CD4-positive, alpha-beta T cell treated with Interleukin-10 for 1 hour (primary cell): ENCODE measurements at places on chromosomes 12 and 14.

GRCh38 chr14:54440873-54441868 lies at the start of gene CNIH1:
Gene CNIH1, minus strand, starts transcription at chr14:54441374. Its CDS starts 47 bp downstream, at chr14:54441327.
- DNase-seq, result peak; percentile 93

GRCh38 chr14:91511043-91511383 lies 903 bp upstream of the PPP4R3A start:
- no peak for DNase-seq

DNA sequence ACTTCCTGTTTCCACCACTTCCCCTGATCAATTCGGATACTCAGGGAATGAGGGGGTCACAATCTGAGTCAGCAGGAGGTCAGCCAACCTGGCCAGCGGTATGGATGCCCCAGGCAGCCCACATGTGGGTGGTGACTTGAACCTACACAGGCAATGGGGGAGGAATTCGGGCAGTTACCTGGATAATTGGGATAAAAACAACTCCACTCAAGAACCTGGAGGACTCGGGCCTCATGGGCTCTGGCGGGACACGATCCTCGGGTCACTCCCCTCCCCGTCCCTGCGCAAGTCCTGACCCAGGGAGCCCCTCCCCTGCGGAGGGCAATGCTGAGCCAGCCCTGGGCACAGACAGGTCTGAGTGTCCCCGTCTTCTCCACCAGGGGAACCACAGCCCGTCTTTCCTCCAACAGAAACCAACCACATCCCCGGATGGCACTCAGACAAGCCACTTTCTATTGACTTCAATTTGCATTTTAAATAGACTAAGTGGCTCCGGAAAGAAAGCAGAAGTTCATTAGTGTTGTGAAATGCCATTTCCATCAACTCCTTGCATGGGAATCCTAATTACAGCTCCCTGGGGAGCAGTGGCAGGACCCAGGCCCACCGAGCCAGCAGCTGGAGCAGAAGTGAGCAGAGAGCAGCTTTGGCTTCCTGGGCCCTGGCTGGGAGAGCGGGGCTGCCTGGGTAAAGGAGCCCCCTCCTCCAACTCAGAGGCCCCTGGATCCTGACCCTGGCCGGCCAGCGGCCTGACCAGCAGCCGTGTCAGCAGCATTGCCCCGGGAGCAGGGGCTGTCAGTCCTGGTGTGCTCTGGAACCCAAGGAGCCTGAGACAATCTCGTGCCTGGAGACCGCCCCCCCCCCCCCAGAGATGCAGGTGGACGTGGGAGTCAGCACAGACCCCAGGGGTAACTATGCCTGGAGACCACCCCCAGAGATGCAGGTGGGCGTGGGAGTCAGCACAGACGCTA lies 374.1 kb downstream of the ADGRD1 start:
- no peak for DNase-seq

- DNase-seq, result no peak
Measured at GRCh38 chr14:60845523-60845922, 111.0 kb downstream of the MNAT1 start.

GRCh38 chr12:80219345-80219744 lies 120.0 kb downstream of the OTOGL start:
- no peak for DNase-seq

DNA sequence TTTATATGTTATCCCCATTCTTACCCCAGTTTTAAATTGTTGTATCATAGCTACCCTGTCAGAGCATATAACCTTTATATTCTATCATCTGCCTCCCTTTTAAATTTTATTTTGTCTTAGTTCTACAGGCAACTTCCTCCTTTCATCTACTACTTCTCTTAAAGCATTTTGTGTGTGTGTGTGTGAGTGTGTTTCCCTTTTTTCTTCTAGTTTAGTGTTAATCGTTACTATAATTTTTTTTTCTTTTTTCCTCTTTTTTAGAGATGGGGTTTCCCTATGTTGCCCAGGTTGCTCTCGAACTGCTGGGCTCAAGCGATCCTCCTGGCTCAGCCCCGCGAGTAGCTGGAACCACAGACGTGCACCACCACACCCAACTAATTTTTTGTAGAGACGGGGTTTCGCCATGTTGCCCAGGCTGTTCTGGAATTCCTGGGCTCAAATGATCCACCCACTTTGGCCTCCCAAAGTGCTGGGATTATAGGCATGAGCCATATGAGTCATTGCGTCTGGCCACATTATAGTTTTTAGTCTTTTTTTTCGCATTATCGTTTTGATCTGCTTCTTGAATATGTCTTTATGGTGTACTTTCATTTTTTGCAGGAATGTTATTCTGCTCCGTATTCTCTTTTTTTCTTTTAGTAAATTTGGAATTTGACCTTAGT lies 33.1 kb upstream of the FBXO34 start:
- DNase-seq, result no peak

GRCh38 chr14:26729851-26730250 lies 132.0 kb upstream of the NOVA1 start:
- no peak for DNase-seq

- DNase-seq, result no peak
Measured at GRCh38 chr12:121797937-121798786, 4.7 kb upstream of the RHOF start.

GRCh38 chr12:43210485-43211192 lies 341.4 kb downstream of the ADAMTS20 start:
- DNase-seq, result no peak

GRCh38 chr14:21087294-21088091 lies 11.0 kb downstream of the ZNF219 start:
- peak; percentile 95 for DNase-seq

- no peak for DNase-seq
Measured at GRCh38 chr12:127126260-127126628, 1140.7 kb upstream of the TMEM132C start.

DNA sequence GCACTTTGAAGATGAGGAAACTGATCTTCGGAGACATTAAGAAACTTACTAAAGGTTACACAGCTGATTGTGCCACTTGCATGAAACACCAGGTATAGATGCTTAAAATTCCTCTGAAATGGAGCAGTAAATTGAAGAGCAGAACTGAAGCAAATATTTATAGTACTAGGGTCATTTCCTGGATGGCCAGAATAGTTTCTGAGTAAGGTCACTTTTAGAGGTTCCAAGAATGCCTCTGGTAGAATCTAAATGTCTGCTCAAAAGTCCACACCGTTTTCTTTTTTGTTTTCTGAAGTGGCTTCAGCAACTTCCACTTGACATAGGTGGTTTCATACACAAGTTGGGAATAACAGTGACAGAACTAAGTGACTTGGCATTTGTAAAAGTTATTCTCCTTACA lies 19.4 kb downstream of the TPH2 start:
- DNase-seq, result no peak

DNA sequence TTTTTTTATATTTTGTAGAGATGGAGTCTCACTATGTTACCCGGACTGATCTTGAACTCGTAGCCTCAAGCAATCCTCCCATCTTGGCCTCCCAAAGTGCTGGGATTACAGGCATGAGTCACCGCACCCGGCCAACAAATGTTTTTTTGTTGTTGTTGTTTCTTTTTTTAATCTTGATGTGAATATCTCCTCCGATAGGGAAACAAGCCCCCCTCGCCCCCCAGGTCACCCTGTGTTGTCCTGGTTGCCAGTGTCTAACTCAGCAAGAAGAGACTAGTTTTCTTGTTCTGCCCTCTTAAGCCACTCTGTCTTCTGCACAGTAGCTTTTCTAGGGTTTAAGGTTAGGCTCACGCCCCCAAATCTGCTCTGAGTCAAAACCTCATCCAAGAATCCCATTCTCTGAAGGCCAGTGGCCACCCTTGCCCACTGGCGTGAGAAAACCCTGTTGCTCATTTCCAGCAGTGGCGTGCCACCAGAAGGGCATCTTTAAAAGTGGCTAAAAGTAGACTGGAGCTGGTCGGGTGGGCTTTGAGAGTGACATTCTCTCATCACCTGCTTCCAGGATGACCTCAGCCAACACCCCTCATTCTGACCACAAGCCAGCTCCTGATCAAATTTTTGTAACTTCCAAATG lies 42.7 kb downstream of the C14orf132 start:
- DNase-seq, result no peak

GRCh38 chr12:12331244-12331771 lies 18.7 kb downstream of the MANSC1 start:
- DNase-seq, result no peak

GRCh38 chr12:100189636-100190394 lies 10.8 kb upstream of the ACTR6 start:
- DNase-seq, result no peak

GRCh38 chr12:86249276-86249675 lies 6.9 kb downstream of the MGAT4C start:
- no peak for DNase-seq

GRCh38 chr14:36835128-36835527 lies 173.5 kb downstream of the PAX9 start:
- no peak for DNase-seq

GRCh38 chr12:132281038-132281437 lies 48.4 kb downstream of the GALNT9 start:
- no peak for DNase-seq

GRCh38 chr14:100539003-100539660 lies 48.1 kb downstream of the BEGAIN start:
- no peak for DNase-seq

GRCh38 chr12:62158461-62159360 lies 101.5 kb upstream of the USP15 start:
- DNase-seq, result no peak

GRCh38 chr12:78241446-78241845 lies 410.8 kb downstream of the NAV3 start:
- no peak for DNase-seq

- no peak for DNase-seq
Measured at GRCh38 chr14:35827678-35828472, 1.7 kb downstream of the BRMS1L start.

DNA sequence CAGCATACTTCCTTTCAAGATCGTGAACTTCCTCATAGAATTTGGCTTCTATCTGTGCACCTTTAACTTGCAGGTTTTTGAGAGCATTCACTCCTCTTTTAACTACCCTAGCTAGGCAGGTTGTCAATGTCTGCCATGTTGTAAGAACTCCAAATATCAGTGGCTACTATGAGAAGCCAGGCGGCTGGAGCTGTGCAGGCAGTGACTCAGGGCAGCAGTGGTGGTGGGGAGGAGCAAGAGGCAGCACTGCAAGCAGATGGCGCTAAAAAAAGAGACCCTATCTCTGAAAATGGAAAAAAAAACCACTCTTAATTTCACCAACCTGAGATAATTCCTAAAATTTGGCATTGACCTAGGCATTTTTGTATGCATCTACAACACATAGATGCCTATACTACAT lies 28.5 kb downstream of the YARS2 start:
- DNase-seq, result no peak

- no peak for DNase-seq
Measured at GRCh38 chr14:69038455-69039287, 59.6 kb upstream of the ACTN1 start.

GRCh38 chr12:13204428-13204827 lies 7.9 kb downstream of the EMP1 start:
- DNase-seq, result no peak

DNA sequence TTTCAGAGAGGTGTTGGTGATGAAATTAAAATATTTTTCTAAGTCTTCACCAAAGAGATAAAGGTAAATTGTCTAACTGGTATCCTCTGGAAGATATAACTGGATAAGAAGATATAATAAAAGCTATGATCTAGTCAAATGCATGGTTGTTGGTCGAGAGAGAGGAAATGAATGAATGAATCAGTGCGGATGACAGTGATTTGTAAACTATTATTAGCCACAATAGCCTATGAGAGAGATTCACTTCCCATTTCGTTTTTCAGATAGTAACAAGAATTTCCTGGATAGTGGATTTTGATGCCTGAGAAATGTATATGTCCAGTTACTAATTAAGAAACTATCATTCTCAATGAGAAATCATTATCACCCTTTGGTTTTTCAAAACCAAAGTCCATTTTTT lies 63.1 kb downstream of the HEATR5A start:
- no peak for DNase-seq

- DNase-seq, result no peak
Measured at GRCh38 chr14:24889843-24890242, 160.1 kb downstream of the STXBP6 start.

DNA sequence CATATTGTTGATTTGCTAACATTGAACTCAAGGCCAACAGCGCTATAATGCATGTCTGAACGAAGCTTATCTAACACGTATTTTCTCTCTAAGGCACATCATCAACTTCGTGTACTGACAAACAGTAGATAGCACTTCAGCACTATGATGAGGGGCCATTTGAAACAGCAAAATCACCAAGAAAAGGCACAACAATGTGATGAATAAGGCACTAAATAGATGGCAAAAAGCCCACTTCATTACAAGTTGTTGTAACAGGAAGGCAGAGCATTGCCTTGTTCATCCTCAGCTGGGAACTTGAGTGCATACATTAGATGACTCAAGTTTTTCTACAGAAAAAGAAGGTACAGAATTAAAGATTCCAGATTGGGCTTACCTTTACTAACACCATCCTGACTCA lies 75.2 kb downstream of the LIN7A start:
- DNase-seq, result no peak

DNA sequence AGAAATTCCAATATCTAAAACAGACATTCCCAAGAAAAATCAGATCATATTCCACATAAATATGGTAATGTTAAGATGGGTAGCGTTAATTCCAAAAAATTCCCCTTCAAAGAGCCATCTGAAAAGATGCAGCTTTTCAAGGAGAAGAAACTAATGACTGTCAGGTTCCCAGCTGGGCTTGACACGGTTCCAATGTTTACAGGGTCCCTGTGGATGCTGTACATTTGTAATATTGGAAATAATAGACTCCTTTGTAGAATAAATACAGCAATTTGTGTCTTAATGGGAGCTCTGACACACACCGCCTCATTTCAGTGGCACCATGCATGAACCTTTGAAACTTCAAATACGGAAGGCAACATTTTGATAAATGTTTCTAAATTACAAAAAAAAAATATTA lies 140.6 kb downstream of the ITPR2 start:
- DNase-seq, result no peak

DNA sequence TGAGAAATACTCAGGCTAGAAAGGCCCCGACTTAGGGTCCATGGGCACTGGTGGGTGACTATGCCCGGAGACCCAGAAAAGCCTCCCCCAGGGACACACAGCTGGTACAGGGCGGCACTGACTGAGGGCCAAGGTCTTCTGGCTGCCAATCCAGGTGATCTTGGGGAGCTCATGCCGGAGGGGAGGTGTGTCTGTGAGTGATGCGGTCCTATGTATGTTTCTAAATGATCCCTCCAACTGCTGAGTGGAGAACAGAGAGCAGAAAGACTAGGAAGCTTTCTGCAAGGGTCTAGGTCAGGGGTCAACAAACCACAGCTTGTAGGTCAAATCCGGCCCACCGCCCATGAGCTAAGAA lies 391 bp downstream of the SERPINA4 start:
- no peak for DNase-seq

- no peak for DNase-seq
Measured at GRCh38 chr14:24258548-24259265, 4.3 kb downstream of the TGM1 start.

GRCh38 chr12:79949098-79949497 lies 14.2 kb upstream of the PPP1R12A start:
- no peak for DNase-seq
